ENCODE measurements at places on chromosomes 4 and X. TPM values are rescaled to one million over a fixed set of nuclear protein-coding genes. Genes with fewer than 3 reads are reported as not detected.

DUSP21 gene
- not detected for polyA plus RNA-seq

OPHN1 gene
- 7.6 TPM for polyA plus RNA-seq

HCFC1 gene
- 10.3 TPM for polyA plus RNA-seq

XAGE3 gene
- not detected for polyA plus RNA-seq

DAPP1 gene
- polyA plus RNA-seq: not detected

GAGE12E gene
- polyA plus RNA-seq: not detected

KLHL34 gene
- not detected for polyA plus RNA-seq

ITIH6 gene
- polyA plus RNA-seq: not detected

ARHGAP6 gene
- 0.40 TPM for polyA plus RNA-seq

SSX7 gene
- polyA plus RNA-seq: not detected

DMP1 gene
- 0.48 TPM for polyA plus RNA-seq

SHOX gene
- polyA plus RNA-seq: not detected

RPS6KA6 gene
- 12.9 TPM for polyA plus RNA-seq

PCDH10 gene
- polyA plus RNA-seq: 37.0 TPM

NFKB1 gene
- 4.5 TPM for polyA plus RNA-seq

PLS3 gene
- 3.8 TPM for polyA plus RNA-seq

NHS gene
- polyA plus RNA-seq: 1.9 TPM

EPGN gene
- not detected for polyA plus RNA-seq

CCNA2 gene
- 7.5 TPM for polyA plus RNA-seq

CT47B1 gene
- not detected for polyA plus RNA-seq

ARMCX1 gene
- polyA plus RNA-seq: 84.5 TPM

HPGDS gene
- not detected for polyA plus RNA-seq

P2RY4 gene
- not detected for polyA plus RNA-seq

CDKL2 gene
- 25.7 TPM for polyA plus RNA-seq

KIF4A gene
- 1.1 TPM for polyA plus RNA-seq

AR gene
- polyA plus RNA-seq: 1.1 TPM

ZNF711 gene
- 321 TPM for polyA plus RNA-seq

GAB1 gene
- polyA plus RNA-seq: 5.6 TPM

PAGE5 gene
- not detected for polyA plus RNA-seq

PPM1K gene
- polyA plus RNA-seq: 177 TPM

SLC4A4 gene
- polyA plus RNA-seq: 9.2 TPM

CITED1 gene
- 24.1 TPM for polyA plus RNA-seq

GRIA2 gene
- polyA plus RNA-seq: 823 TPM

SMIM31 gene
- not detected for polyA plus RNA-seq

GPR101 gene
- polyA plus RNA-seq: 0.38 TPM

PPP4R3C gene
- polyA plus RNA-seq: not detected

ETDB gene
- polyA plus RNA-seq: not detected

SPATA18 gene
- polyA plus RNA-seq: 0.09 TPM

PAK3 gene
- 92.4 TPM for polyA plus RNA-seq

UBA1 gene
- polyA plus RNA-seq: 132 TPM

STAP1 gene
- polyA plus RNA-seq: not detected

SPANXD gene
- not detected for polyA plus RNA-seq

PGRMC1 gene
- 672 TPM for polyA plus RNA-seq

ACE2 gene
- polyA plus RNA-seq: not detected

SH2D1A gene
- not detected for polyA plus RNA-seq

HTRA3 gene
- not detected for polyA plus RNA-seq

SOWAHB gene
- polyA plus RNA-seq: not detected

GIMD1 gene
- polyA plus RNA-seq: not detected

ARMCX4 gene
- polyA plus RNA-seq: 32.2 TPM

SHROOM2 gene
- 9.2 TPM for polyA plus RNA-seq

FGG gene
- polyA plus RNA-seq: not detected

BTK gene
- not detected for polyA plus RNA-seq

All from neural cell (in vitro differentiated cells).